ENCODE measurements at places on chromosomes 5 and 9.

DNA sequence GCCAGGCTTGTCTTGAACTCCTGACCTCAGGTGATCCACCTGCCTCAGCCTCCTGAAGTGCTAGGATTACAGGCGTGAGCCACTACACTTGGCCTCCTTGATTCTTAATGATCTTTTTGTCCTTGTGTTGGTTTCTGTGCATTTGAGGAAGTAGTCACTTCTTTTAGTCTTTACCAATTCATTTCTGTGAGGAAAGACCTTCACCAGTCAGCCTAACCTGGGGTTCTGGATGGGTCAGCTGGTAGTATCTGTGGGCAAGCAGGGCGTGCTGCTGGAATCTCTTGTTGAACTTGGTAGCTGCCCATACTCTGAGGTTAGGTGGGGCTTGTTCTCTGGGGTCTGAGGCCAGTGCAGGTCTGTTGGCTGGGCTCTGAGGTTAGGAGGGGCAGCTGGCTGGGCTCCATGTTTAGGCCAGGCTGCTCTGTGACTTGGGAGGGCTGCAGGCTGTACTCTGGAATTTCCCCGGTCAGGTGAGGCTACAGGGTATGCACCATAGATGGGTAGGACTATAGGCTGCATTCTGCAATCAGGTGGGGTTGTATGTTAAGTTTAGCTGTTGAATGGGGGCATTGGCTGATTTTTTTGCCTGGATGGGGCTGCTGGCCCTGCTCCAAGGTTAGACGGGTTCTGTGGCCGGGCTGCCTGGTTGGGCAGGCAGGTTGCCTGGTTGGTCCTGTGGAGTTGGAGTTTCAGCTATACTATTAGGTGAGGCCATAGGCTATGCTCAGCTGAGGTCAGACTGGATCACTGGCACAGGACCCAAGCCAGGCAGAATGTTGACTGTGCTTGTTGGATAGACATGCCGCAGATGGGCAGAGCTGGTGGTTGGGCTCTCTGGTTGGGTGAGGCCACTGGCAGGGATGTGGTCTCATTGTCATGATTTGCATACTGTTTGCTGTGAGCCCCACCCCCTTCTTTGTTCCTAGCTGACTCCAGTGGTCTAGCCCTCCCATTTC, 19.2 kb downstream of the UBAP1 start:
- DNase-seq: no peak

- DNase-seq: no peak
Observed at GRCh38 chr5:122354293-122354692, 42.3 kb downstream of the SNCAIP start.

GRCh38 chr5:56476487-56476856, 243.3 kb upstream of the ANKRD55 start:
- no peak for DNase-seq

GRCh38 chr9:87109231-87109631, 161.9 kb upstream of the GAS1 start:
- DNase-seq: no peak

GRCh38 chr9:121173501-121173900, 28.2 kb downstream of the RAB14 start:
- no peak for DNase-seq

DNA sequence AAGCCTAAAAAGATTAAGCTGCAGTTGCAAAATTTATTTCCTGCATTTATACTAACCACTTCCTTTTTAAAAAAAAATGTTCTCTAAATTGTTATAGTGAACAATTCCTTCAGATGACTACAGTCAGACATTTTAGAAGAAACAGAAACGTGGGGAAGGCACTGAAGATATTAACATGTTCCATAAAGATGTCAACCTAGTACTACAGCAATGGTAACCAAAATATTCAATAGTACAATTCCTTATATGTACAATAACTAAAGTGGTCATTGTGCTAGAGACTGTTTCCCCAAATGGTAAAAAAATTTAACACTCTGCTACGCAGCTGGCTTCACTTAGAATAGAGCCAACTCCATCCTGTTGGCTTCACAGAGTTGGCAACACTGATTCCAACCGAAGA, 97.7 kb downstream of the FNBP1 start:
- DNase-seq: no peak

- no peak for DNase-seq
Observed at GRCh38 chr5:177393206-177393765, 7.2 kb downstream of the PFN3 start.

- no peak for DNase-seq
Observed at GRCh38 chr9:15491950-15492349, 18.8 kb downstream of the PSIP1 start.

- DNase-seq: no peak
Observed at GRCh38 chr5:32003981-32004380, 170.1 kb downstream of the GOLPH3 start.

GRCh38 chr9:82799286-82799685, 263.7 kb downstream of the RASEF start:
- no peak for DNase-seq

GRCh38 chr5:82594097-82594496, 315.9 kb upstream of the RPS23 start:
- no peak for DNase-seq

GRCh38 chr5:130110328-130110727, 206.1 kb downstream of the CHSY3 start:
- DNase-seq: no peak

GRCh38 chr5:34905564-34905963, 9.7 kb downstream of the RAD1 start:
- DNase-seq: no peak

DNA sequence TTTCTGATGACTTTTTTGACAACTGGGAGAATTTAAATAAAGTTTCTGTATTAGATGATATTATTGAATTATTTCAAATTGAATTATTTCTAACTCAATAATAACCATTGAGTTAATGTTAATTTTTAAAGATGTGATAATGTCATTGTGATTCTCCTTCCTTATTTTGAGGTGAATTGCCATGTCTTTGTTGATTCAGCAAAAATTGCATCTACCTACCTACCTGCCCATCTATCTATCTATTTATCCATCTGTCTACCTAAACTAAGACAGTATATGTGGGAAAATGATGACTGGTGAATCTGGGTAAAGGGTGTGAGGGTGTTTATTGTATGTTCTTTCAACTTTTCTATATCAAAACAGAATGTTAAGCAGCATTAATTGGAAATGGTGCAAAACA, 75.0 kb downstream of the G3BP1 start:
- DNase-seq: no peak

GRCh38 chr5:168152660-168153059, 138.8 kb upstream of the WWC1 start:
- no peak for DNase-seq

- no peak for DNase-seq
Observed at GRCh38 chr5:180486636-180487149, 7.5 kb upstream of the CNOT6 start.

DNA sequence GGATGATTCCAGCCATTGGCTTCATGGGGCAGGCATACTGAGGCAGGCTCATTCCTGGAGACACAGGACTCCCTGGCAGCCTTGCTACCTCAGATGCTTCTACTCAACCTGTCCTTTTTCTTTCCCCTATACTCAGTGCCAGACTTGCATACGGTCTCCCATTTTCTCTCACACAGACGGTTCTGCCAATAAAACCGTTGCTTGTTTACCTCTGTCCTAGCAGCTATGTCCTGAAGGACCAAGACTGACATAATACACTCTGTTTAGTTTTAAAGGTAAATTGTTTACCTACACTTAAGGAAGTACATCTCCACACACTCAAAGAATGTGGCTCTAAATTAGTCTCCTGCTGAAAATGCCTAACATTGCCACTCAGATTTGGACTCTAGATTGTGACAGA, 151.0 kb upstream of the RFX3 start:
- DNase-seq: no peak

GRCh38 chr9:16341177-16341576, 529.3 kb downstream of the BNC2 start:
- DNase-seq: no peak

DNA sequence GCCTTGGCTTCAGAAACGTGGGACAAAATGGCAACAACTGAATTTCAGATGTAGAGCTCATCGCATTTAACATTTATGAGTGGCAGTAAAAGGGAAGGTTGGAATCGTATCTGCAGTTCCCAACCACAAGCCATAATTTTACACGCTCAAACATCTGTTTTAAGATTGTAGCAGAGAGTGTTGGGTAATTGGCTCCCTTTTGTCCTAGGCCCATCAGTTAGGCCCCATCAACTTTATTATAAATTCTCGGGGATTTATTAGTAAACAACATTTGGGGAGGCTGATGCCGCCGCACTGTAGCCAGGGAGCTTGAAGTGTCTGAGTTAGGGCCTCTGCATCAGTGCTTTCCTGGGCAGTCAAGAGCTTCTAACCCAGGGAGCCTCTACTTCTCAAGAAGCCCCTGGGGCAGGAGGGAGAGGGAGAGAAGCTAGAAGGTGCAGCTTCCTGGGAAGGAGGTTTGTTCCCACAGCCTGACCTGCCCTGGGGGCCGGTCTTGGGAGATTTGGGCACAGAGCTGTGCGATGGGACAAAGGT, 66.2 kb downstream of the HSPA4 start:
- DNase-seq: no peak

DNA sequence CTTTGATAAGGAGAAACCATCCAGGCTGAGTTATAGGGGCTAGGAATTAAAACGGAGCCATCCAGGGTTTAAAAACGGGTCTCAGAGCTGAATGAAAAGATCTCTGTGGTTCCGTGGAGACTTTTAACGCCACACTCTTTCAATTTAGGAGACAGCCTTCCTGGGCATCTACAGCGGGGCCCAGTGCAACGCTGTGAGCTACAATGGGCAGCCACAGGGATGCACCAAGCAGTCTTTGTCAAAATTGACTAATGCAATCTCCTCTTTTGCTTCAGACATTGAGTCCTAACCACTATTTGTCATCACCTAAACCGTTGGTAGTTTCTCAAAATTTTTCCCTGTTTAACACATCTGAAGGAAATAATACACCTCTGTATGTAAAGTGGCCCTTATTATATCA, 96.6 kb upstream of the ABCA1 start:
- DNase-seq: no peak

DNA sequence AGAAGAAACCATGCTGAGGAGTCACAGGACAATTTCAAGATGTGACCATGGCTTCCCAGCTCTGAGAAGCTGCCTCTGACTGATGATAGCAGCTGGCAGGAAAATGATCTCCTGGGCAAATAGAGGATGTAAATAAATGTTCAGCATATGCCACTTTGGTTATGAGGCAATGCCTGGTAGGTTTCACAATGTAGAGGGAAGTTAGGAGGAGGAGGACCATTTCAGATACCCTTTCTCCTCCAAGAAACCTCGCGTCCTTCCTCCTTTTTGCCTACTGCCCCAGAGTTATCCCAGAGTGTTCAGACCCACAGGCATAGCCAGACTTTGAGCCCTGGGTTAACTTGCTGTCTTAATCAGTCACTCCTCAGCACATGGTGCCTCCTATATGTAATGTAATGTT, 541.6 kb upstream of the DAP start:
- DNase-seq: no peak

- DNase-seq: no peak
Observed at GRCh38 chr9:72038408-72038807, 22.0 kb downstream of the C9orf57 start.

DNA sequence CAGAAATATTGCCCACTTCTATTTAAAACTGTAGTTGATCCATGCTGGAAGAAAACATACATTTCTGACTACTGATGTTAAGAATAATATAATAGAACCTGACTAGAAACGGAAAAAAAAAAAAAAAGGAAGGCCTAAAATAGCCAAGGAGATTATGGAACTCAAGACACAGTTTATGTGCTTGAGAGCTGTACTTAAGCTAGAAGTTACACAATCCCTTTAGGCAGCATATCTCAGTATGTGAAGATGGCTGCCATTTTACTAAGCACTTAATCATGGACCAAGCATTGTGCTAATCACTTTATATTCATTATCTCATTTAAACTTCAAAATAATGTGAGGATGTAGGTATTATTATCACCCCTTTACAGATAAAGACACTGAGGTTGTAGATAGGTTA, 73.0 kb upstream of the NR4A3 start:
- no peak for DNase-seq

- no peak for DNase-seq
Observed at GRCh38 chr5:172187118-172188032, 649 bp downstream of the STK10 start.

GRCh38 chr9:68751556-68751955, 46.5 kb downstream of the PIP5K1B start:
- no peak for DNase-seq

- DNase-seq: no peak
Observed at GRCh38 chr9:13705918-13706317, 426.4 kb upstream of the MPDZ start.

DNA sequence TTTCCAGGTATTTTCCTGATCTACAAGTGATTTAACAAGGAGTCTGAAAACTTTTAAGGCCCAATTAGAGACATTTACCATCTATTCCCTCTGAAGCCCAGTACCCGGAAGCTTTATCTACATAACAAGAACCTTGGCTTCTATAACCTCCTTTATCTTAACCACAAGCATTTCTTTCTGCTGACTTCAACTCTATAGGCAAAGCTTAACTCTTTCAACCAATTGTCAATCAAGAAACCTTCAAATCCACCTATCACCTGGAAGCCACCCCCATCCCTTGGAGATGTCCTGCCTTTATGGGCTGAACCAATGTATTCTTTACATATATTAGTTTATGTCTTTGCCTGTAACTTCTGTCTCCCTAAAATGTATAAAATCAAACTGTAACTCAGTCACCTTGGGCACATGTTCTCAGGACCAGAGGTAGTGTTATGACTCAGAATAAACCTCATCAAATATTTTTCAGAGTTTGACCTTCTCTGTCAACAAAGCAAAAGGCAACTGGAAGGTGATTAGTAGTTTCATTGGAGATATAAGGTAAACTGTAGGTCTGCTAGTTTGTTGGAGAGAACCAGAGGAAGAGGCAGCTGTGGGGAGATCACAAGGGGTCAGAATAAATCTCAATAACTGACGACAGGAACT, 13.0 kb upstream of the RIMOC1 start:
- DNase-seq: no peak

- DNase-seq: no peak
Observed at GRCh38 chr5:181047288-181047687, 7.2 kb downstream of the BTNL9 start.

DNA sequence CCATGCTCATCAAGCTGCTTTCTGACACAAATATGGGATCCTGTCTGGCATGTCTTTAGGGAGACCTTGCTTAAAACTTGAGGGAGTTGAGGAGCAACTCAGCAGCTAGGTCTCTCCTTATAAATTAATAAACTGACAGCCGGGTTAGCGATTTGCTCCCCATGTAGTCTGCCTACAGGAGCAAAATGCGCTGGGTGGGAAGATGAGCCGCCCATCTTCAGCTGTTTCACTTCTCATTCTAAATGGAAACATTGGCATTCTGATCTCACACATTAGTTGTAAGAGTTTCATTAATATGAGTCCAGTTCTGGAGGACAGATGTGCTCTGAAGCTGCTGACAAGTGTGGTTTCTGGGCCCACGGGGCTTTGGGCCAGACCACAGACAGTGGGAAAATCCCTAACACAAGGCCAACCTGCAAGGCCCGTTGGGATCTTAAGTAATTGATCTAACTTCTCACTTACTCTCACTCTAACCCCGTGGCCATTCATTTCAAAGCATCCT, 197.0 kb downstream of the MCTP1 start:
- no peak for DNase-seq

DNA sequence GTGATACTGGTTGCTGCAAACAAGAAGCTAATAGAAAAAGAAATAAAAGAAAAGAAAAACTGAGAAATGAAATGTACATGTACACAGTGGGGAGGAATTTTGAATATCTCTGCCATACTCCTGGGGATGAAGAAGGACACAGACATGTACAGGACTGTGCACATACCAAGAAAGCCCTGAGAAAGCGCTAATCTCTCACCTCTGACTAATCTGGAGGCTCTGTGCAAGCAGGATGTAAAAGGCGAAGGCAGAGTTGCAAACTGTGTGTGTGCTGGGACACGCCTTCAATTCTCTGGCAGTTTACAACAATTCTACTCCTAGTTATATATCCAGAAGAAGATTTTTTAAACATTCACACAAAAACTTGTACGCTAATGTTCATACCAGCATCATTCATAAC, 211.4 kb downstream of the KIAA0825 start:
- DNase-seq: no peak

Measured in stimulated activated CD4-positive, alpha-beta T cell treated with anti-CD3 and anti-CD28 coated beads, Interleukin-1b, Interleukin-23, amount 100 ng/mL, for 1 hour (primary cell).